Spleen (tissue), 13 donors: ENCODE measurements at places on chromosomes 1 and 21. TPM values are rescaled to one million over a fixed set of nuclear protein-coding genes. Genes with fewer than 3 reads are reported as not detected.
A peak's percentile ranks its signal among the peaks of the same experiment; 100 is the strongest.

DNA sequence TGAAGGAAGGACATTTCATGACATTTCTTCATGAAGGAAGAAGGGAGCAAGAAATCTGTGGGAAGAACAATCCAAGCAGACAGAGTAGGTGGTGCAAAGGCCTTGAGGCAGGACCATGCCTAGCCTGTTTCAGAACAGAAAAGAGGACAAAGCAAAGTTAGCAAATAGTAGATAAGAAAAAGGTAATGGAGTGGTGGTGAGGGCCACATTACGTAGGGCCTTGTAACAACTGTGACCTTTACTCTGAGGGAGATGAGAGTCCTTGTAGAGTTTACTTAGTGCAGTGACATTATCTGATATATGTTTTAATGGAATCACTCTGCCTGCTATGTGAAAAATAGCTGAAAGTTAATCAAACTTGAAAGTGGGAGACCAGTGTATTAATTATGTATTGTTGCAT lies 6.4 kb upstream of the TSNAX start:
- no peak for DNase-seq

- DNase-seq, result no peak
These were observed 30.1 kb upstream of the IFNAR2 start for GRCh38 chr21:33199516-33200217.

DNA sequence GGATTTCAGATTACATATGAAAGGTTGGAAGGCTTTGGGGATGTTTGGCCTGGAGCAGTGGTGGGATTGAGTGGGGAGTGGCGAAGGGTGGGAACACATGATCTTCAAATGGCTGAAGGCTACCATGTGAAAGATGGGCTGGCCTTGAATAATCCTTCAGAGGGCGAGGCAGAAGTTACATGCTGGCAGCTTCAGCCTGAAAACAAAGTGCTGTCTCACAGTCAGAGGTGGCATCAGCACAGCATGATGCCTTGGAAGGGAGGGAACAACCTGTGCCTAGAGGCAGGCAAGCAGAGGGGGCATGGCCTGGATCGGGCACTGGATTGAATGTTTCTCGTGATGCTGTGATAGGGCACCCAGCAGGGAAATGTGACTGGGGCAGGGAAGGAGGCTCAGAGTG lies 130.8 kb downstream of the BEND5 start:
- DNase-seq, result no peak

EFNA1 gene
- 18.7 TPM for total RNA-seq

PSRC1 gene
- total RNA-seq, result 2.0 TPM

DNA sequence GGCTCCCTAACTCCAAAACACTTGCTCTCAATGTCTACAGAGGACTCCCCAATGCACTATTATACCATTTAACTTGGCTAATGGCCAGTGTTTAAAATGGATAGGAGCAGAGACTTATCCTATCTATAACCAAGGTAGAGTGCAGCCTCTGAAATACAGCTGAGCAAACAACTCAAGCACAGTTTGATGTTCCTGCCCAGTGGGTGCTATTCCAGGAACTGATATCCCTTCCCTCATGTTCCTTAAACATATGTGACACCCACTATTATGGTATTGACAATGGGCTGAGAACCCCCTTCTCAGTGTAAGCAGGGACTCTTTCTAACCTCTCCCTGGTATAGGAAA lies 51.7 kb downstream of the SH3GLB1 start:
- no peak for DNase-seq

DYNLT4 gene
- not detected for total RNA-seq

DNA sequence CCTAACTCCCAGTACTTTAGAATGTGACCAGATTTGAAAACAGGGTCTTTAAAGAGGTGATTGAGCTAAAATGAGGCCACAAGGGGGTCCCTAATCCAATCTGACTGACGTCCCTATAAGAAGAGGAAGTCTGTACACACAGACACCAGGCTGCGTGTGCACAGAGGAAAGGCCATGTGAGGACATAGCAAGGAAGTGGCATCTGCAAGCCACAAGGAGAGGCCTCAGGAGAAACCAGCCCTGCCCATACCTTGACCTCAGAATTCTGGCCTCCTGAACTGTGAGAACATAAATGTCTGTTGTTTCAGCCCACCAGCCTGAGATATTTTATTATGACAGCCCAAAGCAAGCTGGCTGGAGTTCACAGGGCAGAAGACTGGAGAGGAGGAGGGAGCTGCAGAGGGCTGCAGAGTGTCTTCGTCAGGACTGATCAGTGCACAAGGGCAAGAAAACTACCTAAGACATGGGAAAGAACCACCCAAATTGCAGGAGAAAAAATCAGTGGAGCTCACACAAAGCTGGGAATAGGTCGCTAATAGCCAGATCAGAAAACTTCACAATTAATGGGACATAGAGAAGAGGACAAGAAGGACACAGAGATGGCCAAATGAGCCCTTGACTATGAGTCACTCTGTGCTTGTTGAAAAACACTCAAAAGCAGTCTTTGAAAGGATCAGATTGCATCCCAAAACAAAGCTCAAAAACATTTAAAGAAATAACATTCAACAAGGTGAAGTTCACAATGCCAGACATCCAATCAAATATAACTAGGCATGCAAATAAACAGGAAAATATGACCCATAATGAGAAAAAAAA lies 14.1 kb upstream of the WNT9A start:
- no peak for DNase-seq

GRCh38 chr1:243345205-243345604 lies 89.4 kb downstream of the SDCCAG8 start:
- no peak for DNase-seq

MYOG gene
- total RNA-seq, result not detected

DNA sequence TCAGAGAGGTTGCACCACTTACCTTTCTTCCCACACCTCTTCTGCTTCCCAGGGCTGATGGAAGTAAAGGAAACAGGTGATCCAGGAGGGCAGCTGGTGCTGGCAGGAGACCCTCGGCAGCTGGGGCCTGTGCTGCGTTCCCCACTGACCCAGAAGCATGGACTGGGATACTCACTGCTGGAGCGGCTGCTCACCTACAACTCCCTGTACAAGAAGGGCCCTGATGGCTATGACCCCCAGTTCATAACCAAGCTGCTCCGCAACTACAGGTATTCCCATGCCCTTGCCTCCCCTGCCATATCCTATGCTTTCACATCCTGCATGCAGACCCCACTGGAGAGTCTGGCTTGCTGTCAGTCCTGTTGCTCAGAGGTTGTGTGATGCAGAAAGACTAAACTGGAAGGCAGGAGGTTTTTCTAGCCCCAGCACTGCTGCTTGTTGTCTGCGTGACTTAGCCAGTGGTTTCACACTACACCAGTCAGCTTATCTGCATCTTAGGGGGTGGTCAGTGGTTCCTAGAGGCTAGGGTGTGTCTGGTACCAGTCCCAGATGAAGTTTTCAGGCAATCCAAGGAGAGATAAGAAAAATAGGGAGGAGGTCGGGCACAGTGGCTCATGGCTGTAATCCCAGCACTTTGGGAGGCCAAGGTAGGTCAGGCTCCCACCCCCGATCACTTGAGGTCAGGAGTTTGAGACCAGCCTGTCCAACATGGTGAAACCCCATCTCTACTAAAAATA lies 10.2 kb downstream of the RHOC start:
- DNase-seq, result peak; percentile 52

SERPINC1 gene
- total RNA-seq, result not detected

LCE2B gene
- total RNA-seq, result not detected

KCNJ15 gene
- 16.7 TPM for total RNA-seq

- DNase-seq, result peak; percentile 22
These were observed 37.6 kb downstream of the CRYAA start for GRCh38 chr21:43206231-43207042.

- no peak for DNase-seq
These were observed 18.8 kb upstream of the DYNLT5 start for GRCh38 chr1:66733348-66734017.

CCDC17 gene
- 4.7 TPM for total RNA-seq

GRCh38 chr1:215891266-215892057 lies 324.4 kb downstream of the KCTD3 start:
- no peak for DNase-seq

- DNase-seq, result no peak
These were observed 14.2 kb downstream of the CHRNB2 start for GRCh38 chr1:154581766-154582165.

GRCh38 chr21:34086887-34087306 lies 13.5 kb downstream of the MRPS6 start:
- DNase-seq, result no peak

RYR2 gene
- total RNA-seq, result 3.6 TPM

DNA sequence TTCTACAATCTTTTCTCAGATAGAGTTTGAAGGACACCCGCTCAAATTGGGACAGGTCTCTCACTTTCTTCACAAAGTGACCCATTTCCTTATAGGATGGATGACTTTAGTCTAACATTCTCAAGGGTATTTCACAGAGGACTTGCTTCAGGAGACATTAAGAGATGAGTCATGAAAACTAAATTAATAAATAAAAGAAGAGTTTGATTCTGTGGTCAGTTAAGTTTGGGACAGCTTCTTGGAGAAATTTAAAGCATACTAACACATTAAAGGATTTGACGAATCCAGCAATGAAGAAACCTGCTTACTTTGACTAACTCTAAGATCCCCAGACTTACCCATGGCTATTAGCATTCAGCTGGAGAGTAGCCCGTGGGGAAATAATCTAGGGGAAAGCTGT lies 95.6 kb upstream of the RAB3GAP2 start:
- no peak for DNase-seq

DNA sequence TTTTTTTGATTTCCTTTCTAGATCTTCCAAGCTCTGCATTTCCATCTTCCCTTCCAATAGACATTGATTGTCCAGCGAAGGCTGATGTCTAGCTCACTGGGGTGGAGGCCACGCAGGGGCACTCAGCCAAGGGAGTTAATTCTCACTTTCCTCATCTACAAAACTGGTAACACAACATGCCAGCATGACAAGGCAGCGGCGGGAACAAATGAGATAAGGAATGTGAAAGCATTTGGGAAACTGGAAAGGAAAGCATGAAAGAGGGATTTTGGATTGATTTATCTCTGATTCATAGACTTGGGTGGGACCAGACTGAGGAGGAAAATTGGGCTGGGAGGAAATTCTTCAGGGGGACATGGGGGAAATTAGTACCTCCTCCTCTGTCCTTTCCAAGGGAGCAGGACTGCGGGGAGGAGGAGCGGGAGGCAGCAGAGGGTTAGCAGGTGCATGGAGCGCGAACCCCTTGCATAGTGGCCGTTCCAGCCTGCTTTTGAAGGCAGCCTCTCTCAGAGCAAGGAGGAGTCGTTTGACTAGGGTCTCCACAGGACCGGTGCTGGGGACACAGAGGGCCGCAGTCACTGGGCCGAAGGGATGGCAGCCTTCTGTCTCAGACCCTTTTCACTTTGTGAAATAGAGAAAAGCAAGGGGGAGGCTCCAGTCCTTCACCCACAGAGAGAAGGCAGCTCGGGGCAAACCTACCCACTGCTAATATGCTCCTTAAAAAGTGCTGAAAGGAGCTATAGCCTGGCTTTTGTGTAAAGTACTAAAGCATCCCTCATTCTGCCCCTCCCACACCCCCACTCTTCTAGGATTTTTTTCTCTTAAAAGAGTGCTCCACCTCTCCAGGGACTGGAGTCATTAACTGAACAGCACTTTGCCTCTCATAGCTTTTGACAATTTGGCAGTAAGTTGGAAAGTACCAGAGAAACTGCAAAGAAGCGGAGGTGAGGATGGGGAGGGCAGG lies 89.2 kb downstream of the PLXNA2 start:
- no peak for DNase-seq

DNA sequence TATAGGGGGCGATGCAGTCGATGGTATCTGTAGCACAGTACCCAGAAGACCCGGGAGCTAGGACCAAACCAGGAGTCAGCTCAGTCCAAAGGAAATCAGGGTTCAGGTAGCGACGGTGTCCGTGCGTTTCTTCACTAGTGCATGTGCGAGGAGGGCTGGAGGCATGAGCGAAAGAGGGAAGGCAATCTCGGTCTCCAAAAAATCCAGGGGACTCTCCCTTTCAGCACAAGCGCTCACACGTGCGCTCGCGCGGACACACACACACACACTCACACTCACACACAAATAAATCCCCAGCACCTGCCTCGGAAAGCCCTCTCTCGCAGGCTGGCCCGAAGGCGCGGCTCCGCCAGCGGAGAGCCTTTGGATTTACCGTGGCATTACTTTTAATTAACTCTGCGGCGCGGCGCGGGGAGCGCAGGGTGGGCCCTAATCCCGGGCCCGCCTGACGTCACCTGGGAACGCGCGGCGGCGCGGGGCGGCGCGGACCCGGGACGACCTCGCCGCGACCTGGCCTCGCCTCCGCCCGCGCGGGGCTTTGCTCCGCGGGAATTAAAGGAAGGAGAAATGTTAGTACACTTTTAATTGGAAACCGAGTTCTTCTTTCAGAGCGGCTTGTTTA lies 121.2 kb downstream of the LMX1A start:
- no peak for DNase-seq

DNA sequence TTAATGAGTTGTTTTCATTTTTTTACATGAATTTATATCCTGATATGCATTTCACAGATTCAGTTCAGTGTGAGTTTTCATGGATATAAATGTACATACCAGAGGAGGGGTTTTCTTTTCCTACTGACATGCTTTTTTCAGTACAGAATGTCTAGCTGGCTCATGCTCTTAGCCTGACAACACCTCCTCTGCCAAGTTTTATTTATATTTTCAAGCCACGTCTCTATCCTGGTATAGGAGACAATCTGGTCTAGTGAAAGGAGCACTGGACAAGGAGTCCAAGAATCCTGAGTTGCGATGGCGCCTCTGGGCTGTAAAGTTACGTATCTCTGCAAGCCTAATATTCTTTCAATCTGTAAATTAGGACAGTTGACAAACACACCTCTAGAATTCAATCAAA lies 4.9 kb downstream of the DAB1 start:
- DNase-seq, result no peak
